ENCODE measurements at places on chromosomes 5 and 9. TPM values are rescaled to one million over a fixed set of nuclear protein-coding genes. Genes with fewer than 3 reads are reported as not detected.

The ARAP3 gene
- 8.7 TPM for total RNA-seq

The PHPT1 gene
- total RNA-seq: 161 TPM

The FAT2 gene
- not detected for total RNA-seq

The SLC6A18 gene
- not detected for total RNA-seq

The GRM6 gene
- not detected for total RNA-seq

The MEIKIN gene
- not detected for total RNA-seq

The TEK gene
- not detected for total RNA-seq

All from T-helper 1 cell treated with Interleukin-12 subunit alpha and Interleukin-12 subunit beta and Interleukin-4 antibody, amounts not matched to agents 30 ng/mL and 1 ng/mL, for 36 hours (primary cell).